ENCODE measurements at places on chromosomes 3 and 15. TPM values are rescaled to one million over a fixed set of nuclear protein-coding genes. Genes with fewer than 3 reads are reported as not detected.
A peak's percentile ranks its signal among the peaks of the same experiment; 100 is the strongest.

- no peak for DNase-seq
These were observed 72.7 kb upstream of the PPIB start for GRCh38 chr15:64235552-64235951.

DNA sequence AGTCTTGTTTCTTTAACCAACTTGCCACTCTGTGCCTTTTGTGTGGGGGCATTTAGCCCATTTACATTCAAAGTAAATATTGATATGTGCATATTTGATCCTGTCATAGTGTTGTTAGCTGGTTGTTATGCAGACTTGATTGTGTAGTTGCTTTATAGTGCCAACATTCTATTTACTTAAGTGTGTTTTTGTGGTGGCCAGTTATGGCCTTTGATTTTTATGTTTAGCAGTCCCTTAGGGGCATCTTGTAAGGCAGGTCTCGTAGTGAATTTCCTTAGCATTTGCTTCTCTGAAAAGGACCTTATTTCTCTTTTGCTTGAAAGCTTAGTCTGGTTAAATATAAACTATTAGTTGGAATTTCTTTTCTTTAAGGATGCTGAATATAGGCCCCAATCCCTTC is 282.8 kb upstream of the NECTIN3 start:
- no peak for DNase-seq

DNA sequence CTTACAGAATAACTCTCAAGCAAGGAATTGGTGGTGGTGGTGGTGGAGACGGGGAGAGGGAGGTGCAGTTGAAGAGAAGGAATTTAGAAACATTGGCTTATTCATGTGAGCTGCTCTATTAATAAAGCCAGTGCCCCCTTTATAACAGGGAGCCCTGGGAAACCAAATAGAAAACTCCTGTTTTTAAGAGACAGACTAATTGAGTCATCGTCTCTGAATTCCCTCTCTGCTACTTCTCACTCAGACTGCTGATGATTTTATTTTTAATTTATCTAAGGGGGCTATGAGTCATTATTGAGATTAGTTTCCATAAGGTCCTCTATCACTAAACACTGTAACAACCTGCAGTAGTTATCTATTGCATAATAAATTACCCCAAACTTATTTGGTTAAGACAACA is 145.9 kb upstream of the GALNT15 start:
- DNase-seq = no peak

The THSD4 gene
- 28.8 TPM for total RNA-seq

The CCDC39 gene
- 6.7 TPM for total RNA-seq

The FBXW12 gene
- not detected for total RNA-seq

DNA sequence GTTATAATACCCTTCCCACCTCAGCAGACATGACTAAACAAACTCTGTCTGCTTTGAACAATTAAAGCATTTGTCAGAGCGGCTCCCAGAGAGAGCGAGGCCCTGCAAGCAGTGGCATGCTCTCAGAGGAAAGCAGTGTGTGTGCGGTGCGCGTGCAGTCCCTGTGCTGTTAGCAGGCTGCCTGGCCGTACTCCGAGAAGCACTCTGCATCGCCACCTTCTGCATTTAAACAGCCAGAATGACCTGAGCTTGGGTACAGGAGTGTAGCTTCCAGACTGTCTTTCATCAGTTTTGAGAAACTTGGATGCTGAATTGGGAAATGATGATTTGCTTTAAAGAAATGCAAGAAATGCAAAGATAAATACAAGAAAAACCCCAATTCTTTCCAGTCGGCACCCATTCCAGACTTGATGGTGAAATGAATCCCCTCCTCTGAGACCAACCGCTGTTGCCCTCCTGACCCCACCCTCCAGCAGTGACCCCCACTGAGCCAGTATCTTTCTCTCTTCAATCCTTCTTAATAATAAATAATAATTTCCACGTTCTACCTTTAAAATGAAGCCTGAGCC is 113.5 kb downstream of the VGLL4 start:
- peak; percentile 77 for DNase-seq

- no peak for DNase-seq
These were observed 105.5 kb upstream of the WNT5A start for GRCh38 chr3:55592572-55592971.

All from lung (tissue), 17 donors.